ENCODE measurements at places on chromosomes 6 and 20.
A peak's percentile ranks its signal among the peaks of the same experiment; 100 is the strongest.

DNA sequence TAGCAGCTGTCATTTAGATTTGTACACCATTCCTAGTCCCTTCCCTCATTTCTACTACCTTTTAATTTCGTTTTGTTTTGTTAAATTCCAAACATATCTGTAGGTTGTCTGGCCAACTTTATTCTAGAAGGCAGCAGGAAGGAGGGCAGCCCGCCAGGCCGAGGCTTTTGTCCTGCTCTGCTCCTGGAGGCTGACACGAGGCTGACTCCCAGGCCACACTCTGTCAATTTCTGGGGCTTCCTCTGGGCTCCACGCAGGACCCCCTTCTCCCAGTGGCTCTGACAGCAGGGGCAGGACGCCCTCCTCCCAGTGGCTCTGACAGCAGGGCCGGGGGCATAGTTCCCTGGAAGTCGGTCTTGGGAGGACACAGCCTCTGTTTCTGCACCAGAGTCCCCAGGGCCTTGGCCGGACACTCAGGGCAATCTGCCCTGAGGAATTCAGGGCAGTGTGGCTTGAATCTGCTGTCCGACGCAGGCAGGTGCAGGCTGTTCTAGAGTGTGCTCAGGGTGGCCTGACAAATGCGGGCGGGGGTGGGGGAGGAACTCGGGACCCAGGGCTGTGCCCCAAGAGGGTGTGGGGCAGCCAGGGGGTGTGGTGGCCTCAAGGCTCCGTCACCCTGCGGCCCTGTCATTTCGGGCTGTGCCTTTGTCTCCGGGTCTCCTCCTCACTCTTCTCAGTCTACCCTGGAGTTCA is 11.8 kb downstream of the SMOC2 start:
- DNase-seq = no peak

GRCh38 chr20:49669601-49670189 is 44.0 kb downstream of the B4GALT5 start:
- no peak for DNase-seq

GRCh38 chr20:1177680-1178079 is 7.1 kb downstream of the TMEM74B start:
- DNase-seq = peak; percentile 34

GRCh38 chr6:139882234-139882633 is 507.8 kb upstream of the CITED2 start:
- no peak for DNase-seq

GRCh38 chr6:22021966-22022365 is 274.9 kb downstream of the PRL start:
- no peak for DNase-seq

- no peak for DNase-seq
Observed at GRCh38 chr6:159646116-159646515, 46.9 kb downstream of the SOD2 start.

GRCh38 chr20:62641321-62642050 is 817 bp upstream of the SLCO4A1 start:
- DNase-seq = no peak

DNA sequence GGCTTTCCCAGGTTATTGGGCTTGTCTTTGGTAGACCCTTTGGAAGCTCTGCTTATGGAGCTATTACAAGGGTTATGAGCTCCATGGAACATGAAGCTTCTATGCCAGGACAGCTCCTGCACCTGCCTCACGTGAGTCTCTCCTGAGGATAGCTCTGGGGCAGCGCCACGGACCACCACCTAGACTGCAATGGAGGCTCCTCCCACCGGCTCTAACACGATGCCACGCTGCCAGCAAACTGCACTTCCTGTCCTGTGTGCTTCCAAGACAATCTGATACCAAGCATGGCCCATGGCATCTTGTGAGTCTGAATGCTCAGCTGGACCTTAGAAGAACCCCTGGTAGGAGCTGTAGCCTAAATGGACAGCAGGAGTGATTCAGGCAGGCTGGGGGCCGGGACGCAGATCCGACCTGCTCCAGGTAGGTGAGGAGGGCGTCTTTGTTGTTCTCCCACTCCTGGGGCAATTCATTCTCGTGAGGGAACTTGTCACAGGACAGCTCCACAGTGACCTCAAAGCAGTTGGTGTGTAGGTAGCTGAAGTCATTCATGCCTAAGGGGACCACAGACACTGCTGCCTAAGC is 5.5 kb downstream of the CPXM1 start:
- no peak for DNase-seq

GRCh38 chr20:61555566-61555965 is 303.5 kb downstream of the CDH4 start:
- DNase-seq = no peak

DNA sequence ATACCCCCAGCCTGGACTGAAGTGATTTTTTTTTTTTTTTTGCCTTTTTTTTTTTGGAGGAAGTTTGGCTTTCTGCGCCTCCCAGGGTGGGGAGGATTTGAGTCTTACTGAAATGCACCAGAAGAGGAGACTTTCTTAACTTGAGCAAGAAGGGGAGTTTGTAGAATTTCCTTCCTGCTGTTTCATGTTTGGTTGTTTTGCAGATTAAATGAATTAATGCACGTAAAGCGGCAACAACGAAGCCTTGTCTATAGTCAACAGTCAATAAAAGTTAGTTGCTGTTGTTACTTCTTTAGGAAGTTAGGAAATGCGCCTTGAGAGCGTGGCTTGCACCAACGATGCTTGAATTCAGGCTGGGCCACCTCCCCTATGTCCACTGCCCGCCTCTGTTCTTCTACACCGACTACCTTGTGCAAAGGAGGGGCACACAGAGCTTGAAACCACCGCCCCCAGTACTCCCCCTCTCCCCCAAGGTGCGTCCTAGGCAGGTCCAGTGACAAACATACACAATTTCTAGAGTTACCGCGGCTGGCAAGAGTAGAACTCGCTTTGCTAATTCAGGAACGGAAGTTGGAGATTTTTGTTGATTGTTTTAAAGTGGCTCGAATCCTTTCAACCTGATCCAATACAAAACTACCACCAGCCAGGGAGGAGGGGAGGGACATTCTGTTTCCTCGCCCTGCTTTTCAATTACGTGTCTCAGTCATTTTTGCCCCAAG is 830 bp upstream of the CYP24A1 start:
- no peak for DNase-seq

DNA sequence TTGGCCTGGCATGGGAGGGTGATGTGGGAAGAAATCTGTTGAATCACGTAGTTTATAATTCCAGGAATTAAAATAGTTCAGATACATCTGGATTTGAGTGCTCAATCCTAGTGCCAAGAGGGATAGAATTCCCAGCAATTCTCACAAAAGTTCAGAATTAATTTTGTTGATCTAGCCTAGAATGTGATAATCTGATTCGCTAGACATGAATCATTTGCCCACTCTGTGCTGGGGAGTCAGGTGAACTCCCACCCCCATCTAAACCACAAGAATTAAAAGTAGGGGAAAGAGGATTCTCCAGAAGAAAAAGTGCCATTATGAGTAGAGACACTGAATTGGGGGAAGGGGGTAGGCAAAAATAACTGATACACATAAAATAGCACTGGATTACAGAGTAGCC is 85.0 kb downstream of the LIN28B start:
- DNase-seq = no peak

DNA sequence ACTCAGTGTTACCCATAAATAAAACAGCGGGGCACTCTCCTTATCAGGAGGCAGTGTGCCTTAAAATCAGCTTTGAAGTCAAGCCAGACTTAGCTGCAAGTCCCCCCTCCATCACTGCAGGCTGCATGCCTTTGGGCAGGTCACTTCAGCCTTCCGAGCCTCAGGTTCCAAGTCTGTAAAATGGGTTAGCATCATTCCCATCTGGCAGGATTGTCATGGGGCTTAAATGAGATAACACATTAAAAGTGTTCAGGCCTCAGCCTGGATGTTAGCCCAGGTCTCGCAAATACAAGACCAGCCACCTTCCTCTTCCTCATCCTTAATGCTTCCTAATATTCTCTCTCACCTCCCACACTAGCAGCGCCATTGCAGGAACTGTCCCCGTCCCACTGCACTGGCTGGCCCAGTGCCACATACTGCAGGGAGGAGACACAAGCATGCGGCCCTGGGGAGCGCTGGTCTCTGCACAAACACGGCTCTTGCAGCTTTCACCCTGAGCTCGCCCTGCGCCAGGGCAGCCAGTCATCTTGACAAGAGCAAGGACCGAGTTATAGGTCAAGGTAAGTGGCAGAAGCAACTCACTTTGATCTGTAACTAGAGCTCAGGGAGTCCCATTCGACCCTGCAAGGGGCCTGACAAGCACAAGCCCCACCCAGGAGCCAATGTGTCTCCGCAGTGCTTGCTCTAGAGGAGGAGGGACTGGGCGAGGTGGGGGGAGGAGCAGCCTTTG is 564.6 kb upstream of the AGPAT4 start:
- DNase-seq = no peak

DNA sequence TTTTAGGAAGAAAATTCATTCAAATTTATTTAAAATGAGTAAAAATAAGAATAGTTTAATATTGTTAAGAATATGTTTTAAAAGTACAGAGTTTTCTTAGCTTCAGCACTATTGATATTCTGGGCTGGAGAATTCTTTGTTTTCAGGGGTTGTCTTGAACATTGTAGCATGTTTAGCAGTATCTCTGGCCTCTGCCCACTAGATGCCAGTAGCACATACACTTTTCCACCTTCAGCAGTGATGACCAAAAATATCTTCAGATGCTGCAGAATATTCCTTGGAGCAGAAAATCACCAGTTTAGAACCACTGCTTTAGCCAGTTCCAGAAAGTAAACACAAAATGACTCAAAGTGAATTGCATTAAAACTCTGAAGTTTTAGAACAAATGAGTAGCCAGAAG is 19.4 kb upstream of the SDHAF4 start:
- DNase-seq = no peak

- DNase-seq = no peak
Observed at GRCh38 chr20:20808016-20808415, 95.6 kb upstream of the RALGAPA2 start.

GRCh38 chr6:86949771-86950170 is 12.4 kb downstream of the HTR1E start:
- DNase-seq = no peak

GRCh38 chr6:35258336-35258735 is 1.2 kb upstream of the ZNF76 start:
- DNase-seq = no peak

DNA sequence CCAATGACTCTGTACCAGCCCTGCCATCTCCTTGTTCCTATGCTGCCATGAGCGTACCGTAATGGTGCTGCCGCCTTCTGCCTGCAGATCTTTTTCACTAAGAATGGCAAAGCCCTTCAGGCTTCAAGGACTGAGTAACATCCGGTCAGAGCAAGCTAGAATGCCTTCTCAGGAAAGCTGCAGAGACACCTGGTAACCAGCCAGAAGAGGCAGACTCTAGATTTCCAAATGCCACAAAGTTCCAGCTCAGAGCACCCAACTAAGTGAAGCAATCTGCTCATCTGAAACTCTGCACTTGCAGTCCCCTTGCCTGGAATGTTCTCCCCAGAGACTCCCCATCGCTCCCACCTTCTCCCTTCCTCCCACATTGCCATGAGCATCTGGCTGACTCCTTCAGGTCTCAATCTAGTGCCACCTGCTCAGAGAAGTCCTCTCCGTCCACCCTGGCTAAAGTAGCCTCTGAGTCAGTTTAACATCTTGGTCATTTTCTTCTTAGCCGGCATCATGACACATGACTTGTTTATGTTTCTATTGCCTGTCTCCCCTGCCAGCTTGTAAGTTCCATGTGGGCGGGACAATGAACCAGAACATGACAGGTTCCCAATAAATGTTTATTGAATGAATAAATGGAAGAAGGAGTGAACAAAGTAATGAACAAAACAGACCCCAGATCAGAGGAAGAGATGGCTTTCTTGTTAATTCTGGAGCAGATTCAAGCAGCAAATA is 6.9 kb upstream of the OCSTAMP start:
- DNase-seq = no peak

GRCh38 chr6:41494212-41495110 is 51.7 kb upstream of the FOXP4 start:
- DNase-seq = no peak

DNA sequence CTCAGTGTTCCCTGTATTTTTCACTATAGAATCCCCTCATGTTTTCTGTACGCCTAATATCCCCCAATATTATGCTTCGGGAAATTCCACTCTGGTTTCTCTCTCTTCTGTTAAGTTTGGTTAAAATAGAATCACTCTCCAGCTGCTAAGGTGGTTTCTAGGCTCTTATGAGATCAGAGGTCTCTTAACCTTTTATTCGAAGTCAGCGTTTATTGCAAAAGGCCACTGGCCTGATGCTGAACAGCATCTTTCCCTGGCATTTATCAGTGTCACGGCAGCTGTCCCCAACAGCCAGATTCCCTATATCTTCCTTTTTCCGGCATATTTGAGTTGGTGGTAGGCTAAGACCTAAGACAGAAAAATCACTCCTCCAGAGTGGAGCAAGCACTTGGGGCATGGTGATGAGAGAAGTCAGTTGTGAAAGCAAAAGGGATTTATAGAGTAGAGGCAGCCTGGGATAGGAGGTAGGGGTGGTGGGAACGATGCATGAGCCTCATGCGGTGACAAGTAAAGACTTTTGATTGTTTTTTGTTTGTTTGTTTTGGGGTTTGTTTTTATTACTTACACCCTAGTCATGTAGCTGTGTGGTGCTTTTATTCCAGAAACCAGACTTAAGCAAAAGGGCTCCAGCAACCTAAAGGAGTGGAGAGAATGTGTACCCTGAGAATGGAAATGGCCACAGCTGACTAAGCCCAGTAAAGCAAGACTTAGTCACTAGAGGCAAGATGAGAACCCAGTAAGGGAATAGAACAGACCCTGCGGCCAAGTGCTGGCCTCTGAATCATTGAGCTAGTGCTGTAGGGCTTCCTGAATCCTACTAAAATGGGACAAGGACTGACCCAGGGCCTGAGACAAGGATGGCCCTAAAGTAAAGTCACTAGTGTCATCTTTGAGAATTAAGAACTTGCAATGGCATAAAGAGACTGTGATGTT is 233.0 kb upstream of the PRND start:
- no peak for DNase-seq

DNA sequence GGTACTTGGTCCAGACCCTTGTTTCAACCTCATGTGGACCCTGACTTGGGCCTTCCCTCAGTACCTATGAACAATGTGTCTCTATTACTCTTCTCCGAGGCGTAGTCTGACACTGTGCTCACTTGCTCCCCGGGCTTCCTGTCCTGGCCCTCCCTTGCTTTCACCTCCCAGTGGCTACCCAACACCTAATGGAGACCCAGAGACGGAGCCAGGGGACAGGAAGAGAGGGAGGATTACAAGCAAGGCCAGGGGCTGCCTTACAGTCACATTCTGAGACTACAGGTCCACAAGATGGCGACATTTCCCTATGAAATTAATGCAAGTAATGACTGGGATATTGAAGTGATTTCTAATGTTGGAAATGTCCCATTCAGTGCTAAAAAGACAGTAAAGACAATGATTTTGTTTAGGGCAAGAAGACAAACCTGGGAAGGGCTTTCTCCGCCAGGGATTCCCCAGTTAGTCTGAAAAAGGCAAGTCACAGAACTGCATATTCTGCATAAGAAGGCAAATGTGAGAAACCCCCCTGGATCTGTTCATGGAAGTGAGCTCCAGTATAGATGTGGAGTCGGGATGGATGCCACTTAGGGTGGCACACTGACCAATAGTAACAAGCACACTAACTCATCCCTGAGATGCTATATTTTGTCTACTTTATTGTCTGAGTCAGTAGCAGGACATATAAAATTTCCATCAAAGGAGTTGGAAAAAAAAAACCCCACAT is 44.0 kb upstream of the ZBTB24 start:
- peak; percentile 68 for DNase-seq
